ENCODE measurements at places on chromosomes 12 and 14. TPM values are rescaled to one million over a fixed set of nuclear protein-coding genes. Genes with fewer than 3 reads are reported as not detected.

Gene NYNRIN
- not detected for total RNA-seq

Gene FSCB
- not detected for total RNA-seq

Gene SMOC1
- not detected for total RNA-seq

Gene PPP4R4
- total RNA-seq, result 2.2 TPM

Gene REP15
- total RNA-seq, result 1.4 TPM

Gene FOXG1
- not detected for total RNA-seq

GRCh38 chr12:75982979-75983660 lies 48.5 kb downstream of the PHLDA1 start:
- DNase-seq, result no peak

DNA sequence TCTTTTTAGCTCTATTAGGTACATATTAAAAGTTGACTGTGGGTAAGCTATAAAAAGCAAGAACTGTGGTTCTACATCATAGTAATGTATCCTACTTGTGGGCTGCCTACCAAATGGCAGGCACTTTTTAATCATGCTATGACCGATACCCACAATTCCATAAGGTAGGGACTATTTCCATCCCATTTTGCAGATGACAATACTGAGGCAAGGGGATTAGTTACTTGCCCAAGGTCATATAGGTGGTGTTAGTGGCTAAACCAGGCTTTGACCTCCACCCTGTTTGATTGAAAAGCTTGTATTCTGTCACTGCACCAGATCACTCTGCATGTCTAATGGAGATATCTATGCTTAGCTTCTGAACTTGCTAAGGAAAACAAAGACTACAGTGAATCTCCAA lies 151.9 kb downstream of the SSPN start:
- DNase-seq, result no peak
